Stimulated activated CD8-positive, alpha-beta memory T cell treated with anti-CD3 and anti-CD28 coated beads, Interleukin-7, amount 100 ng/mL, for 1 hour (primary cell): ENCODE measurements at places on chromosomes 6 and 20.

DNA sequence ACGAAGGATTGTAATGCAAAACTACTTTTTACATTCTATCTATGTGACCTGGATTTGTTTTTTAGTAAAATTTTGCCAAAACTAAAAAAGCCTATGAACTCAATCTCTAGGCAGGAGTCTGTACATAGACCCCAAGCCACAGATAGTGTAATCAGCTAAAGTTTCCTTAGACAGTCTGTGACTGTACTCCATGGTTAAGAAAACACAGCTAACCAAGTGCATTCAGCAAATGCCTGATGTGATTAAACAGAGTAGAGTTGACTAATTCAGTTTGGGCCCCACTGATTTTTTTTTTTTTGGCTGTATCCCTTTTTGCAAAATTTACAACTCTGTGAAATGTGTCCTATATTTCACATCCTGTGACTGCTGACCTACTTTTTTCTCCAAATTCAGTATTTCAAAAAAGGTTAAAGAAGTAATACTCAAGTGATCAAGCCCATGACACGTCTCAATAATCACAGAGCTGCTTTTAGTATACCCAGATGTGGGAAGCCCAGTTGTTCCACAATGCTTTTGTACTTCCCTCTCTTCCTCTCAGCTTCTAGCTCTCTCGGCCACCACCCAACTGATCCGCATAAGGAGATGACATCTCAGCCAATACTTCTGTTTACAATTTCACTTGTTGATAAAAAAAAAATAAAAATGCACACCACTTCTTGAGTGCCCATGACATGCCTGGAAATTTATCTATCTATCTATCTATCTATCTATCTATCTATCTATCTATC is 108.8 kb upstream of the TBX18 start:
- no peak for DNase-seq

- no peak for DNase-seq
Observed at GRCh38 chr20:50398821-50399554, 111.2 kb upstream of the PTPN1 start.

DNA sequence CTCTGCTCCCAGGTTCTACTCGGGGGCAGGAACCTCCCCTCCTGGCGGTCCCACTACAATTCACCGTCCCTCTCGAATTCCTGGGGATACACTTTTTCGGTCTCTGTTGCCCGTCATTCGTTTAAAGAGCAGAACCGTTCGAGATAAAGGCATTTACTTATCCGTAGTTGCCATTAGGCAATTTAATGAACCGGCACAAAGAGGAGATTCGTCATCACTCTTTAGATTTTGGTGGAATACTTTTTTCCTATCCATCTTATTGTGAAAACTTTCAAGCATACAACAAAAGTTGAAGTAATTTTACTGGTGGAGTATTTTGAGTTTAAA is 1.2 kb upstream of the CD24 start:
- no peak for DNase-seq

DNA sequence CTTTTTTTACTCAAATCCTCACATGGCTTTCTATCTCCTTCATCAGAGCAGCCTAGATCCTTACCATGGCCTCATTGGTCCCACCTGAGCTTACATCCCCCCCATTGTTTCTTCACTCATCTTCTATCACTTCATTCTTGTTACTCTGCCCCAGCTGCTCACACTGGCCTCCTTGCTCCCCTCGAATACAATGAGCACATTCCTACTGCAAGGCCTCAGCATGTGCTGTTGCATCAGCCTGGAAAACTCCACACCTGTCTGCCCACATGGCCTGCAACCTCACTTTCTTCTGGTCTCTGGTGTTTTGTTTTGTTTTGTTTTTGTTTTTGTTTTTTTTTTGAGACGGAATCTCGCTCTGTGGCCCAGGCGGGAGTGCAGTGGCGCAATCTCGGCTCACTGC is 212.6 kb downstream of the TBX18 start:
- no peak for DNase-seq

GRCh38 chr6:33298773-33299236 is at the start of gene RGL2:
Gene RGL2 (minus strand): TSS chr6:33298942. CDS start chr6:33298610, 332 bp downstream.
- peak; percentile 38 for DNase-seq

DNA sequence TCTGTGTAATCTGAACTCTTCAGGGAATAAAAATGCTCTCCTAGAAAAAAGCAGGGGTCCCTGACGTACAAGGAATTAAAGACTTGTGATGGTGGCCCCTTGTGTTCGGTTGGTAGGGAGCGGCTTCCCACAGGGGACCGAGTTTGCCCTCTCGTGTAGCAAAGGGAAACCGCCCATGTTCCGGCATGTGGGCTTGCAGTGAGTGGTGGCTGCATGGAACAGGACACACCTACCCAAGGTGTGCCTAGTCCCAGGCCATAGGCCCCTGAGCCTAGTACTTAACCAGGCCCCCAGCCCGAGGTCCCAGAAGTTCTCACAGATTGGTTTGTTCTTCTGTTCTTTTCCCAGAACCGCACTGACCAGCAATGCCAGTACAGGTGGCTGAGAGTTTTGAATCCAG is 15.5 kb downstream of the MYBL2 start:
- DNase-seq = no peak

DNA sequence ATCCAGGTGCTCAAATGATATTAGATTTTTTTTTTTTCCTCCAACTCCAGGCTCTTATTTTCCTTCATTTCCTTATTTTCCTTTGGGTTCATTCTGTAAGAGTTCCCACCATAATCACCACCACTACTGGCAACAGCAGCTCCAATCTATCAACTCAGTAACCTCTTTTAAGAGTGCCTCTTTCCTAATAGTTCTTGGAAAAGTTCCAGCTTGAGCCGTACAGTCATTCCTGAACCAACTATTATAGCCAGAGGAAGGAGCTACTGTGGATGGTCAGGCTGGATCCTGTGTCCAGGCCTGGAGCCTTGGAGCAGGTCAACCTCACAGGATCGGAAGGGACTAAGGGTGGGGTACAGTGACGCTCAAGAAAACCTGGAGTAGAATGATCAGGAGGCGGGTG is 4.2 kb upstream of the ANGPT4 start:
- no peak for DNase-seq

DNA sequence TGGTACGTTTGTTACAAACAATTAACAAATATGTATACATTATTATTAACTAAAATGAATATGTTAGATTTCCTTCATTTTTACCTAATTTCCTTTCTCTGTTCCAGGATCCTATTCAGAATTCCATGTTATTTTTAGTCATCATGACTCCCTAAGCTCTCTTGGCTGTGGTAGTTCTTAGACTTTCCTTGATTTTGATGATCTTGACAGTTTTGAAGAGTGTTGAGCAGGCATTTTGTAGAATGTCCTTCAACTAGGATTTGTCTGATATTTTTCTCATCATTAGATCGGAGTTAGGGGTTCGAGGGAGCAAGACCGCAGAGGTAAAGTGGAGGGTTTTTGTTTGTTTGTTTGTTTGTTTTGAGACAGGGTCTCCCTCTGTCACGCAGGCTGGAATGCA is 44.3 kb upstream of the ZNF184 start:
- DNase-seq = no peak

GRCh38 chr6:167331565-167331964 is 6.7 kb downstream of the TTLL2 start:
- no peak for DNase-seq

DNA sequence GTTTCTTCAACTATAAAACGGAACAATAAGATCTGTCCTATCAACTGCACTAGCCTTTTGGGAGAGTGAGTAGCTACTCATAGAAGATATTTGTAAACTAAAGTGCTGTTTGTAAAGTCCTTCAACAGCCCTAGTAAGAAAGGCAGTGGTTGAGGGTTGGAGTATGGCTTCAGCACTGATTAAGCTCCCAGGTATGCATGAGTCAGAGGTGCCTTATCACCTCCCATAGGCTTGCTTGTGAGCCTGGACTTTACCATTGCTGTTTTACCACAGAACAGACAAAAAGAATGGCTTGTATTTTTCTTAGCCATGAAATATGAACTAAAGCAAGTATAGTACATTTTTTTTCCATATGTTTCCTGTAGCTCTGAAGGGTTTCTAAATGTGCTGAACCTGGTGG is 44.1 kb downstream of the SAMD3 start:
- no peak for DNase-seq

- no peak for DNase-seq
Observed at GRCh38 chr6:149354009-149354408, 36.5 kb downstream of the TAB2 start.

DNA sequence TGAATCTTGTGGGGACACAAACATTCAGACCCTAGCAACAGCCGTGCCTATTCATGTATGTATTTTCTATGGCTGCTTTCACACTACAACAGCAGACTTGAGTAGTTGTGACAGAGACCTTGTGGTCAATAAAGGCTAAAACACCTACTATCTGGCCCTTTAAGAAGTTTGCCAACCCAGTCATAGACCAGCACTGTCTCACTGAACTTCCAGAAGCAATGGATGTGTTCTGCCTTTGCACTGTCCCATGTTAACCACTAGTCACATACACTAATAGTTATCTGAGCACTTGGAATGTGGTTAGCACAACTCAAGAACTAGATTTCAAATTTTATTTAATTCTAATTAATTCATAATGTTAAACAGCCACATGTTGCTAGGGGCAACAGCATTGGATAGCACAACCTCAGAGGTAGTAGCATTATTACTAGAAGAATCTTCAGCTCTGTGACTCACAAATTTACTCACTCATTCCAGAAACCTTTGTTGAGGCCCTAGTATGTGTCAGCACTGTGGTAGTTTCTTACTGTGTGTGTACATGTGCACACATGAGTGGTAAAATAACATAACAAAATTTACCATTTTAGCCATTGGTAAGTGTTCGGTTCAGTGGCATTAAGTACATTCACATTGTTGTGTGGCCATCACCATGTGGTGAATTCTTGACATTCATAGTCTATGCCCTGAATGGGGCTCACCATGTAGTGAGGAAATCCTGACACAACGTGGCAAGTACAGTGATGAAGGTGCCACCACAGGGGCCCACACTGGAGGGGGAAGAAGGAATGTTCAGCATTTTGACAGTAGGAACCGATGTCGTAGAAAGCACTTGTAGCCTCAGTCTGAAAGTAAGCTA is 107.3 kb downstream of the CEP57L1 start:
- no peak for DNase-seq

DNA sequence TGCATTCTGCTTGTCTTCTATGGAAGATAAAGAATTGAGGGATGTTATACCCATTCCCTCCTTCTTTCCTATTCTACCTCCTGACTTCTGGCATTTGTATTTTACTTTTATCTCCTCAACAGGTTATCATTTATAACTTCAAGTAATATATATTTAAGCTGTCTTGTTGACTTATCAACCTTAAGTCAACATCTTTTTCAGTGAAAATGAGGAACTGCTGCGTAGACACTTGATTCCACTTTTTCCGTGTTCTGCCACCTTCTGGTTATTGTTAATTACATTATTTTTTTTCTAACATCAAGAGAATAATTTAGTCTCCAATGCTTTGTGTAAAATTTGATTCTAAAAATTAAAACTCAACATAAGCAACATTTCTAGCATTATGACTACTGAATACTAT is 107.5 kb downstream of the PRKN start:
- DNase-seq = no peak

GRCh38 chr6:131776985-131777384 is 30.8 kb upstream of the ENPP1 start:
- DNase-seq = no peak

DNA sequence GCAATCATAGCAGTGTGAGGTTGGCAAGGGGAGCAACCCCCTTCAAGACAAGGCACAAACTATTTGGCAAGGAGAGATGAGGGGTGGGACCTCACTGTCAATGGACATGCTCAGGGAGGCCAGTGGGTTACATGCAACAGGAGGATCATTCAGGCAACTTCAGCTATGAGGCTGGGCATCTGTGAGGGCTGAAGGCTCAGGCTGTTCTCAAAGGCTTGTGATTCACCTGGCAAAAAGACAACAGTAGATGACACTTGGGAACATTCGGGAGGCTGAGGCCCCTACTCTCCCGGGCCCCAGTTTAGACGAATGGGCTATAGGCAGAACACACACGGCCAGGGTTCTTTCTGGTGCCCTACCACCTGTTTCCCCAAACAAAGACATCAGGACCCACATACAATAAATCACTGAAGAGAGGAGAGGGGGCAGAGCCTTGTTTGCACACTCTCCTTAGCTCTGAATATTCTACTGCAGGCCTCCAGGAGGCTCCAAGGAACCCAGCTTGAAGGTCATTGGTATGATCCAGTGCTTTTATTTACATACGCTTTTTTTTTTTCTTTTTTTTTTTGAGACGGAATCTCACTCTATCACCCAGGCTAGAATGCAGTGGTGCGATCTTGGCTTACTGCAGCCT is 7.9 kb downstream of the TUBB start:
- DNase-seq = no peak

- no peak for DNase-seq
Observed at GRCh38 chr6:23642849-23643248, 483.2 kb upstream of the NRSN1 start.

GRCh38 chr6:156873654-156874380 is 96.6 kb downstream of the ARID1B start:
- no peak for DNase-seq

DNA sequence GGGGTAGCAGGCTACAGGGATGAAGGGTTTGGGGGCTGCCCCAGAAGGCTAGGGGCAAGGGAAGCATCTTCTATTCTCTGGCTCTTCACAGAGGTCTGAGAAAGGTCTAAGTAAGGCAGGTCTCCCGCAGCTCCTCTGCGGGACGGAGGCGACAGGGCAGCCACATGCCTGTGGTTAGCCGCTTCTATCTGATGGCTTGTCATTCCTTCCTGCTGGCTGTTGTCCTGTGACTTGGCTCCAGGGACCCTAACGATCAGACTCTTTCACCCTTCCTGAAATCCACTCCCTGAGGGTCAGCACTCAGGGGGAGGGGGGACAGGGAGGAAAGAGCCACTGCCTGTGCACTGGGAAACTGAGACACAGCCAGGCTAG is 673 bp downstream of the CST7 start:
- DNase-seq = no peak

- no peak for DNase-seq
Observed at GRCh38 chr6:39933669-39934130, 562 bp downstream of the MOCS1 start.

GRCh38 chr6:68235326-68235784 is 399.7 kb upstream of the ADGRB3 start:
- DNase-seq = no peak

GRCh38 chr6:107813555-107814194 is 10.4 kb downstream of the SCML4 start:
- no peak for DNase-seq
